ENCODE measurements at places on chromosomes 13 and 19.

DNA sequence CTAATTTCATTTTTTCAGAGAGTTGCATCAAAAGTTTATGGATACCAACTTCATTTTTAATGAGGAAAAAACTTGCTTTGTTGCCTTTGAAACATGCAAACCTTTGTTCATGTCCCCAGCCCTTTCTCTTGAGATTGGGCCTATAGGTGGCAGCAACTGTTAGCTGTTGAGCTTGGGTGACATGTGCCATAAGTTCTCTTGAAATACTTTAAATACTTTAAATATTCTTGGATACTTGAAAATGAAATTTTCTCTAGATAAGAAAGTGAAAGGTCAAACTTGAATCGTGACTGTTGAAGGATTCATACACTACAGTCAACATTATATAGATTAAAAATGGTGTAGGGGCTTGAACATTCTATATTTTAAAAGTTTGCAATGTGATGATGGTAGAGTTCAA lies 294.9 kb downstream of the NDFIP2 start:
- peak; percentile 47 for DNase-seq

GRCh38 chr13:99829161-99829560 lies 142.4 kb downstream of the ZIC5 start:
- no peak for DNase-seq

DNA sequence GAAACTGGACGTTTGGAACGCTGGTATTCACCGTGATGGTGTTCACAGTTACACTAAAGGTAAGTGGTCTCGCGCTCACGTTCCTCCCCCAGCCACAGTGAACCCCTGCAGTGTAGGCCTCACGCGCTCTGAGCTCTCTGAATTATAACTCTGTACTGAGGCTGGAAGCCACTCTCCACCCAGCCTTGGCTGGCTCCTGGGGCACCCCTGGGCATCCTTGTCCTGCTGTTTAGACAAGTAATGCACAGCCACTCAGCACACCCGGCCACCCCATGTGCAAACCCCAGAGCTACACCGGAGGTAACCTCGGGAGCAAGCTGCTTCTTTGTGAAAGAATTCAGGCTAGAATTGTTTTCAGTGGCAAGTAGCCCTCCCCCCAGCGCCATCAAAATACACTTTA lies 97.3 kb upstream of the MCF2L start:
- no peak for DNase-seq

- DNase-seq: no peak
Observed at GRCh38 chr19:7550987-7551761, 15.7 kb downstream of the PNPLA6 start.

GRCh38 chr19:38635483-38636399 lies 11.7 kb upstream of the ACTN4 start:
- no peak for DNase-seq

DNA sequence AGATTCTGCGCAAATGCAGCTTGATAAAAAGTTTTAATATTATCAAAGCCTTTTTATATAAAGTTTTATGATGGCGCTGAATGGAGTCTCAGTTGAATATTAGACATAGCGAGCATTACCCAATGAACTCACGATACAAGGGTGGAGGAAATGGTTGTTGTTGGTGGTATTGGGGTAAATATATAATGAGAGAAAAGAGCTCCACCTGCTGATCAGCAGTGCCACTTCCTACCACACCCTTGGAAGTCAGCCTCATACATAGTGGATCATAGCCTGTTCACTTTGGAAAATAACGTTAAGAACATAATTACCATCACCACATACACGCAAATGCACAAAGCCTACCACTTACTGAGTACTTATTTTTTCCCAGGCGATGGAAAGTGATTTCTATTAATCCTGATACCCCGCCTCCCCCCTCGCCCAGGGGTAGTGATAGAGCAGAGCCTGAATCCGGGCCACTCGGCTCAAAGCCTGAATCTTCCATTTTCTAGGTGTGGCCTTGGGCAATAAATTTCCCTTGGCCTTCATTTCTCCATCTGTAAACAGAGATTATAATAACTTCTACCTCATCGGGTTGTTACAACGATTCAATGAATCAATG lies 358.3 kb downstream of the KLF5 start:
- DNase-seq: no peak

- no peak for DNase-seq
Observed at GRCh38 chr19:18137657-18138339, 15.2 kb upstream of the PIK3R2 start.

GRCh38 chr13:73603646-73604045 lies 530.6 kb downstream of the KLF12 start:
- no peak for DNase-seq
